ENCODE measurements at places on chromosomes 13 and 19.

DNA sequence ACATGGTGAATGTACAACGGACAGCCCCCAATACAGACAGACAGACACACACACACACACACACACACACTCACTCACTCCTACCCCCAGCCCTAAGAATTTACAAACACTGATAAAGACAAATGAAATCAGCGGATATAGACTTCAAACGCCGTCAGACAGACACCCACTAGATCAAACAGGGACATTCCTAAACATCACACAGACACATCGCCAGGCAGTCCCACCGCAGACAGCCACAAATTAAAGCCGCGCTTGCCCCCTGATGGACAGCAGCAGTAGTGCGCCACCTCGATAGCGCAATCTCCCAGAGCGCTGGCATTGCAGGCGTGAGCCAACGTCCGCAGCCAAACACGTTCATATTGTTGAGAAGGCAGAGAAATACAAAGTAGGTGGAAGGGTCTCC, 24.7 kb upstream of the ADGRE1 start:
- peak; percentile 65 for DNase-seq

- DNase-seq = peak; percentile 68
These were observed 110.2 kb downstream of the STK24 start for GRCh38 chr13:98466634-98467236.

GRCh38 chr19:33289261-33289660, 13.1 kb downstream of the CEBPA start:
- no peak for DNase-seq

- peak; percentile 47 for DNase-seq
These were observed 571 bp upstream of the DHRS12 start for GRCh38 chr13:51804295-51805172.

- no peak for DNase-seq
These were observed 37.7 kb upstream of the ESD start for GRCh38 chr13:46834657-46835056.

DNA sequence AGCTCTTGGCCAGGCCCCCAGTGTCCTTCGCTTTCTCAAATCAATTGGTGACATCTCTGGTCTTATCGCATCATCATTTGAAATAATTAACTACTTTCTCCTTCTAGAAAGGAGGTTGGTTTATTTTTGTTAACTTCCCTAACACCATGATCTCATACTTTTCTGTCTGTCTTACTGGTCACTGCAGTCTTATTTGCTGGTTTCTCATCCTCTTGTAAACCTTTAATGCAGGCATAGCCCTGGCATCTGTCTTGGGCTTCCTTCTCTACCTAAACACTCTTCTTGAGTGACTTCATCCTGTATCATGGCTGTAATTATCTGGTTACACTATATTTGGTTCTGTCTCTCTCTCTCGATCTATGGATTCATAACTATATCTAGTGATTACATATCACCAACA, 152.8 kb downstream of the CYSLTR2 start:
- DNase-seq = no peak

DNA sequence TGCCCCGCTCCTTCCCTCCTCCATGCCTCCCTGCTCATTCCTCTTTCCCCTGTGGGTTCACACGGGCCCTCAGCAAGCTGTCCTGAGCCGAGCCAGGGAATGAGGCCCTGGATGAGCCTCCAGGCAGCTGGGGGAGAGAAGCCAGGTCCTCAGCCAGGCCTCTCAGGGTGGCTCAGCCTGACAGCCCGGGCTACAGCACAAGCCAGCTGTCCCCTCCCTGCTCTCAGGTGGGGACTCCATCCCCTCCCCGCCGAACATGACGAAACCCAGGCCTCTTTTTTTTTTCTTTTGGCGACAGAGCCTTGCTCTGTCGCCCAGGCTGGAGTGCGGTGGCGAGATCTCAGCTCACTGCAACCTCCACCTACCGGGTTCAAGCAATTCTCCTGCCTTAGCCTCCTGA, 40.0 kb upstream of the MATK start:
- peak; percentile 68 for DNase-seq

- no peak for DNase-seq
These were observed 33.4 kb downstream of the MBD3L2B start for GRCh38 chr19:6987850-6988249.

- DNase-seq = no peak
These were observed 24.8 kb downstream of the RANBP3 start for GRCh38 chr19:5953030-5953589.

- no peak for DNase-seq
These were observed 309.4 kb downstream of the OXGR1 start for GRCh38 chr13:96684907-96685306.

- no peak for DNase-seq
These were observed 7.4 kb upstream of the RXFP2 start for GRCh38 chr13:31731921-31732320.

- peak; percentile 14 for DNase-seq
These were observed at the start of gene PALM3 for GRCh38 chr19:14061751-14062557. Gene PALM3, minus strand, starts transcription at chr19:14062076. Its CDS starts 96 bp downstream, at chr19:14061980.

GRCh38 chr19:3687774-3688706, 12.2 kb downstream of the PIP5K1C start:
- DNase-seq = no peak

GRCh38 chr19:13043285-13043684, 48.0 kb downstream of the NFIX start:
- DNase-seq = no peak

DNA sequence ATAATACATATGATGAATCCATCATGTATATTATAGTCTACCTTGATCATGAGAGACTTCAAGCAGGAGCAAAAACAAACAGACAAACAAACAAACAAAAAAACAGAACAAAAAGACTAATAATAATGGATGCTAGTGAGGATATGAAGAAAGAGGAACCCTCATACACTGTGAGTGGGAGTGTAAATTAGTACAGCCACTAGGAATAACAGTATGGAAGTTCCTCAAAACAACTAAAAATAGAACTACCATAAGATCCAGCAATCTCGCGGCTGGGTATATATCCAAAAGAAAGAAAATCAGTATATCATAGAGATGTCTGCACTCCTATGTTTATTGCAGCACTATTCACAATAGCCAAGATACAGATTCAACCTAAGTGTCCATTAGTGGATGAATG, 7.0 kb upstream of the DLEU7 start:
- DNase-seq = no peak

- no peak for DNase-seq
These were observed 41.8 kb upstream of the CCNE1 start for GRCh38 chr19:29769997-29770396.

- DNase-seq = no peak
These were observed 16.1 kb downstream of the ZNF317 start for GRCh38 chr19:9156304-9156703.
